MV-4-11 (cell line): ENCODE measurements at places on chromosomes 12 and 14.
A peak's percentile ranks its signal among the peaks of the same experiment; 100 is the strongest.

GRCh38 chr12:110578694-110579534 lies 4.2 kb downstream of the PPTC7 start:
- DNase-seq, result no peak

GRCh38 chr12:4496145-4496838 lies 42.4 kb upstream of the RAD51AP1 start:
- DNase-seq, result no peak

- DNase-seq, result no peak
Observed at GRCh38 chr12:15629108-15629507, 160.1 kb downstream of the EPS8 start.

- no peak for DNase-seq
Observed at GRCh38 chr12:105476616-105477015, 146.1 kb downstream of the C12orf75 start.

GRCh38 chr14:59175404-59175803 lies 13.1 kb upstream of the DAAM1 start:
- peak; percentile 29 for DNase-seq

DNA sequence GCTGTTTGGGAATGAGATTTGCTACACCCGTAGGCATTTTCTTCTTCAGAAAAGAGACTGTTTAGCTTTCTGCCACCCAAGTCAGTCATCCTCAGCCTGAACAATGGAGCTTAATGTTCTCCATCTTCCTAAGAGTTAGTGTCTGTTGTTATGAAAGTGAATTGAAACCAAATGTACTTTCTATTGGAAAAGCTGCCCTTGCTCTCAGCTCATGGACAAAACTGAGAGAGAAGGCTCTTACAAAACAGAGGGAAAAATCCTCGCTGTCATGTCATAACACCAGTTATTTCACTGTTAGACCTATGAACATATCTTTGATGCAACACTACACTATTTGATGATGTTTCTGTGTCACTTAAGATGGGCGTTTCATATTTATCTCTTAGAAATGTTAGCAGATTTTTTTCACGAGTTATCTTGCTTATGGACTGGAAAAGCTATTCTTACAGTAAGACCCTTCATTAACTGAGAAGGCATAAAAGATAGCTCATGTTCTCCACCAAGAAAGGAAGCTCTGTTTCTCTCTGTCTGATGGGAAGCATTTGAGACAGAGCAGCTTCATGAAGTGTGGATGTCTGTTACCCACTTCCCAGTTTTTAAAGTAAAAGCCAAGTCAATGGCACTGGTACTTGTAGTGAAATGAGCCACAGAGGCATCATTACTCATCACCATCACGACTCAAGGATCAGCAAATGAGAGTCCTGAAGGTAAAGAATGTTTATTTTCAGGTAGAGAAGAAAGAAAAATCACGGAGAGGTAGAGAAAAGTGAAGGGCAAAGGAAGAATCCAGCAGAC lies 483.9 kb downstream of the ZFP36L1 start:
- peak; percentile 71 for DNase-seq

DNA sequence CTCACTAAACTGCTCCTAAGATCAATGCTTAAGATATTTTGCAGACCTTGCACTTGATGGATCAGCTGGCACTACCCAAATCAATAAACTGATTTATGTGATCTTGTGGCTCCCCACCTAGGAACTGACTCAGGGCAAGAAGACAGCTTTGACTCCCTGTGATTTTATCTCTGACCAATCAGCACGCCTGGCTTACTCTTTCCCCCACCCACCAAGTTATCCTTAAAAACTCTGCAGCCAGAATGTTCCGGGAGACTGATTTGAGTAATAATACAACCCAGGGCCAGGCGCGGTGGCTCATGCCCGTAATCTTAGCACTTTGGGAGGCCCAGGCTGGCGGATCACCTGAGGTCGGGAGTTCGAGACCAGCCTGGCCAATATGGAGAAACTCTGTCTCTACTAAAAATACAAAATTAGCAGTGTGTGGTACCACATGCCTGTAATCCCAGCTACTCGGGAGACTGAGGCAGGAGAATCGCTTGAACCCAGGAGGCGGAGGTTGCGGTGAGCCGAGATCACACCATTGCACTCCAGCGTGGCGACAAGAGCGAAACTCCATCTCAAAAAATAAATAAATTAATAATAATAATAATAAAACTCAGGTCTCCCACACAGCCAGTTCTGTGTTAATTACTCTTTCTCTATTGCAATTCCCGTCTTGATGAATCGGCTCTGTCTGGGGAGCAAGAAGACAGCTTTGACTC lies 12.0 kb downstream of the MORN3 start:
- DNase-seq, result no peak

DNA sequence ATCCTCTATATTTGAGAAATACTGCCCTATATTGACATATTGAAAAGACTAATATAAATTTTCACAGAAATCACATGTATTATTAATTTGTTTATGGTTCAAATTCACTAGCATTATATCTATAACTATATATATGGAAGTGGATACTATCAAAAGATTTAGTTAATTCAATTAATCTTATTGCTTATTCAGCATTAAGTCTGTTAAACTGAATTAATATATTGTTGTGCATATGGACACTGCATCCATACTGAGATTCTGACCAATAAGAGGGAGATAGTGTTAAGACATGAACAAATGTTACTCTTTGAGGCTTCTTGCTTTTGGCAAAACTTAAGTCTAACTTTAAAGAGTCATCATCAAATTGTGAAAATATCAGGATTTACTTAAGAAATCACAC lies 52.0 kb upstream of the C12orf50 start:
- no peak for DNase-seq

DNA sequence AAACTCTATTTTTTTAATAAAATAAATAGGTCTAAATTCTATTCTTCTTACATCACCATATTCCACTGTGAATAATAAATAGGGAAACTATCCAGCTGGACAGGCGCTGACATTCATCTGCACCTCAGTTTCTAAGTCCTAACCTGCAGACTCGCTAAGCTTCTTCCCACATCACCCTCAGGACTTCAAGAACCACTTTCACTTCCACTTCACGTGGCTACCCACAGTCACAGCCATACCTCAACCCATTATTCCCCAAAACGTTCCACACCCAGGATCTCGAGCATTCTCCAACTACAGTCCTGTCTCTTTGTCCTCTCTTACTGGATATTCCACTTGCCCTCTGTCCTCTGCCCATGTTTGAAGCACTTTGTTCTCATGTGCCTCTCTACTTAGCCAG lies 71.1 kb downstream of the C2CD5 start:
- peak; percentile 4 for DNase-seq

GRCh38 chr14:58871573-58871972 lies 233.8 kb downstream of the DACT1 start:
- DNase-seq, result no peak

DNA sequence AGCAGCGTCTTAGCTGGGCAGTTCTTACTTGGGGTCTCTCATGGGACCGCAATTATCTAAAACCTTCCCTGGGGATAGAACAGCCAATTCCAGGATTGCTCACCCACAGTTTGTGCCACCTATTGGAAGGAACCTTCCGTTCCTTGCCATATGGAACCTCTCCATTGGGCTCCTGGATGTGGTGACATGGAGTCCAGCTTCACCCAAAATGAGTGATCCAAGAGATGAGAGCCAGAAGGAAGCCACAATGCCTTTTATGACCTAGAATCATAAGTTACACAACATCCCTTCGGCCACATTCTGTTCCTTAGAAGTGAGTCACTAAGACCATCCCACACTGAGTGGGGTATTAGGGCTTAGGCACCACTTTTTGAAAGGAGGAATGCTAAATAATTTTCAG lies 164.4 kb downstream of the FBXL14 start:
- peak; percentile 91 for DNase-seq

DNA sequence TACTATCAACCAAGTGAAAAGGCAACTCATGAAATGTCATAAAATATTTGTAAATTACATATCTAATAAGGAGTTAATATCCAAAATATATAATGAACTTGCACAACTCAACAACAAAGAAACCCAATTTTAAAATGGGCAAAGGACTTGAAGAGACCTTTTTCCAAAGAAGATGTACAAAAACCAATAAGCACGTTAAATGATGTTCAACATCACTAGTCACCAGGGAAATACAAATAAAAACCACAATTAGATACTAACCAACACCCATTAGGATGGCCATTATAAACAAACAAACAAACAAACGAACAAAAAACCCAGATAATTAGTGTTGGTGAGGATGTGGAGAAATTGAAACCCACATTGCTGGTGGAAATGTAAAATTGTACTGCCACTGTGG lies 92.3 kb upstream of the ARID2 start:
- DNase-seq, result no peak

DNA sequence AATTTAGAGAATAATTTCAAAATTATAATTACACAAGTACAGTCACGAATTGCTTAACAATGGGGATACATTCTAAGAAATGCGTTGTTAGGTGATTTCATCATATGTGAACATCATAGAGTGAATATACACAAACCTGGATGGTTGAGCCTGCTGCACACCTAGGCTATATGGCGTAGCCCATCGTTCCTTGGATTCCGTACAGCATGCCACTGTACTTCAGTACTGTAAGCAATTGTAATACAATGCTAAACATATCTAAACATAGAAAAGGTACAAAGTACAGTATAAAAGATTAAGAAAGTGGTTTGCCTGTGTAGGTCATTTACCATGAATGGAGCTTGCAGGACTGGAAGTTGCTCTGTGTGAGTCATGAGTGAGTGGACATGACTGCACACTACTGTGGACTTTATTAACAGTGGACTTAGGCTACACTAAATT lies 286.2 kb downstream of the CACNA1C start:
- DNase-seq, result no peak

- DNase-seq, result no peak
Observed at GRCh38 chr12:128671528-128672042, 152.2 kb downstream of the SLC15A4 start.

DNA sequence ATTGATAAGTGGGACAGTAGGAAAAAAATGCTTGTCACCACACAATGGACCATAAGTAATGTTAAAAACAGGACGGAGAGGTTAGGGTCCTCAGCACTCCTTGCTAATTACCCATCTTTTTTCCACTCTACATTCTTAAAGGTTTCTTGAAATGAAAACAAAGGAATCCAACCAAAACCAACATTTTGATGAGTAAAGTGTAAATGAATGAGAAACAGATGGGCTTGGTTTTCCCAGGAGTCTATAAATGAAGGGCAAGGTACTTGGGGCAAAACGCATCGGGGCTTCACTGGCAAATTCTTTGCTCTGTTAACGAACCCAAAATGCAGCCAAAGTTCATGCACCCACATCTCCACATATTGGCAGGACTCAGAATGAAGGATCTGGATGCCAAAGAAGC lies 129.2 kb upstream of the BMP4 start:
- DNase-seq, result no peak

DNA sequence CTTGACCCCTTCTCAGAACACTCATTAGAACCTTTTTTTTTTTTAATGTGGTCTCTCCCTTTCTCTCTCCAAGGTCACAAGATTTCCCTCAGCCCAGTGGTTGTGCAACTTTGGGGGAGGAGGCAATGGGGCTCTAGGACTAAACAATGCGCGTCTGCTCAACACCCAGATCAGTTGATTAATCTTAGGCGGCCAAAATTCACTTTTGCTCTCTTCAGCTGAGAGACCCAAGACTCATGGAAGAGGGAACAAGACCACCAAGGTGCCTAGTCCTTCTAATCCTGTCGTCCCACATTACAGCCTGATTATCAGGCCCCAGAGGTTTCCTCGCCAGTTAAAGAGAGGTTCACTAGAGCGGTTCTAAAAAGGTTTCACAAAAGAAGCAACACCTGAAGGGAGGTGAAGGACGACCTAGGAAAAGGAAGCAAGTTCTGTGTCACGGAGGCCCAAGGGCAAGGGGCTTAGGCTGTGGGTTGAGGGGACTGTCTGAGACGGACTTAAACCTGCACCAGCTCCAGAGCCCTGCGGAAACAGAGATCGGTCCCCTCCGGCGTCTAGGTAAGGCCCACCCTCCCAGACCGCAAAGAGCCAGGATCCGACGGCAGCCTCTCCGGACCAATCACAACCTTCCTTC lies 824 bp upstream of the TARBP2 start:
- DNase-seq, result peak; percentile 78

GRCh38 chr12:125549836-125550235 lies 484.6 kb downstream of the AACS start:
- DNase-seq, result no peak

GRCh38 chr14:44896275-44897040 lies 65.3 kb downstream of the KLHL28 start:
- DNase-seq, result no peak

GRCh38 chr14:74695406-74695805 lies 17.5 kb downstream of the AREL1 start:
- DNase-seq, result peak; percentile 11

GRCh38 chr12:24742378-24742777 lies 206.5 kb downstream of the BCAT1 start:
- peak; percentile 95 for DNase-seq

- no peak for DNase-seq
Observed at GRCh38 chr14:68283378-68284123, 464.0 kb downstream of the RAD51B start.

DNA sequence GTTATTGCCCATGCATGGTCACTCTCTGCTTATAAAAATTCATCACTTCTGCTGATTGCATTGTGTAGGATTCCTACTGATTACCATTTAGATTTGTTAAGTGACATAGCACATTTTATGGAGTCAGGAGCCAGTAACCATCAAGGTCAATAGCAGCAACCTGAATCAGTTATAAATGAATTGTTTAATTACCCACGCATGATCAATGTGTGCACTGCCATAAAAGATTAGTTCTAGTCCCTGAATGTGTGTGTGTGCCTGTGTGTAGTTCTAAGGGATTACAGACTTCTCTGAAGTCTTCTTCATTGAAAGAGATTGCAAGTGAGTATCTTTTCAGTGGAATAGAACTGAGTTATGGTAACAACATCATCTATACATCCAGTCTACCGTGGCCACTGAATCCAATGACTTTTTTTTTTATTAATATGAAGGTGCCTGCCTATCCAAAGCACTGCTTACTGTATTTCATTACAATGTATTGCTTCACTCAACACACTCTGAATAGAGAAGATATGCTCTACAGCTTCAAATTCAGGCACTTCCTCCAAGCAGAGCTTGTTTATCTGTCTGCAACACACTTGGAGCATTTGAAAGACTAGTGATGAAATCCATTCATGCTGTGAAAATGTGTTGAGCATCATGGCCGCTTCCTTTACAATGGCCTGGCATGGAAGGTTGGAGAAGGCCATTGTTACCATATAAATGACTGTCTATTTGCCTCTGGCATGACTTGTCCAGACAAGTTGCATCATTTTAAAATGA lies 381.7 kb downstream of the DIO2 start:
- no peak for DNase-seq

GRCh38 chr12:32558903-32559302 lies 120.2 kb upstream of the DNM1L start:
- DNase-seq, result peak; percentile 83

GRCh38 chr12:5713599-5714081 lies 231.4 kb downstream of the ANO2 start:
- no peak for DNase-seq

- no peak for DNase-seq
Observed at GRCh38 chr12:3243376-3244084, 166.4 kb downstream of the TSPAN9 start.

- DNase-seq, result no peak
Observed at GRCh38 chr12:29376118-29376517, 4.9 kb downstream of the ERGIC2 start.

GRCh38 chr12:51234530-51234929 lies 4.1 kb upstream of the DAZAP2 start:
- DNase-seq, result no peak

GRCh38 chr14:32728526-32728925 lies 210.2 kb upstream of the NPAS3 start:
- DNase-seq, result no peak
